ENCODE measurements at places on chromosomes 6 and 20.
A peak's percentile ranks its signal among the peaks of the same experiment; 100 is the strongest.

DNA sequence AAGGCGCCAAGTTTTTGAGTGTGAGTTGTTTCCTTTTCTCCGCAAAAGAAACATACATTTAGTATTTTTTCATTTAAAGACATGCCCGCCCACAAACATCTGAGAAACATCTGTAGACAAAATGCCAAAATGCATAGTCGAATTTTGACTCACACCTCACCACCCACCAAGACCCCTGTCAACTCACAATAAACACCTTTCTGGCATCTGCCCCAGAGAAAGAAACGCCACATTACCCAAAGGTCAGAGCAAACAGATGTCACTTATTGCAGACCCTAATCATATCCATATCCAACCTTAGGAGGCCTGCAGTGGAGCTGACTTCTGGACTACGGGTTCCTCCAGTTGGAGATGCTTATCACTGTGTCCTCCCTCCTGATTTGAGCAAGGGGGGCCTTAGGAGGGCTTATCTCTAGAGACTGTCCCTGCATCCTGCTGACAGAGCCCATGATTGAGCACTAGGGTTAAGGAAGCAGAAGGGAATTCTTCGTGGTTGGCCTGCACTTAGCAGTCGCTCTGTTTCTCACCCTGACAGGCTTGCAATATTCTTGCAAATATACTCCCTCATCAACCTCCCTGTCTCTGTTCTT lies 90.5 kb upstream of the TBX18 start:
- no peak for DNase-seq

- DNase-seq: no peak
Observed at GRCh38 chr6:159985296-159985945, 16.5 kb downstream of the IGF2R start.

GRCh38 chr20:5470943-5471342 lies 154.2 kb upstream of the PROKR2 start:
- DNase-seq: no peak

- DNase-seq: no peak
Observed at GRCh38 chr20:3227506-3227905, 11.5 kb downstream of the SLC4A11 start.

- peak; percentile 20 for DNase-seq
Observed at GRCh38 chr6:2990932-2991506, 8.7 kb upstream of the NQO2 start.

- DNase-seq: no peak
Observed at GRCh38 chr6:90202156-90202555, 94.5 kb downstream of the BACH2 start.

DNA sequence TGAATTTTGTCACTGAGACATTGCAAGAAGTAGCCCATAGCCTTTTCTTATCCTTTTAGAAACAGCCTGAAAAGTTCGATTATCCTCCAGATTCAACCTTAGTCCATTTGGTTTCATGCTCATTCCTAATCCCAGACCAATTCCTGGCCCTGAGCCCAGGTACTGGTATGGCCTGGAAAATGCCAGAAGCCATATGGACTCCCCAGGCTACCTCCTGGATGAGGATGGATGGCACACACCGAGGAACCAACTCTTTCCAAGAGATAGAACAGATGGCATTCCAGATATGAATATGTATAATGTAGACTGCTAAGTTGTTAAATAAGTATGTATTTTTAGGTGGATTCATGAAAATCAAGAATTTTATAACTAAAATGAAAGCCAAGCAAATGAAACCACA lies 51.6 kb upstream of the SNAP25 start:
- DNase-seq: no peak

- no peak for DNase-seq
Observed at GRCh38 chr6:168126566-168127383, 47.8 kb upstream of the FRMD1 start.

- DNase-seq: peak; percentile 62
Observed at GRCh38 chr6:135145063-135145800, 35.9 kb upstream of the MYB start.

DNA sequence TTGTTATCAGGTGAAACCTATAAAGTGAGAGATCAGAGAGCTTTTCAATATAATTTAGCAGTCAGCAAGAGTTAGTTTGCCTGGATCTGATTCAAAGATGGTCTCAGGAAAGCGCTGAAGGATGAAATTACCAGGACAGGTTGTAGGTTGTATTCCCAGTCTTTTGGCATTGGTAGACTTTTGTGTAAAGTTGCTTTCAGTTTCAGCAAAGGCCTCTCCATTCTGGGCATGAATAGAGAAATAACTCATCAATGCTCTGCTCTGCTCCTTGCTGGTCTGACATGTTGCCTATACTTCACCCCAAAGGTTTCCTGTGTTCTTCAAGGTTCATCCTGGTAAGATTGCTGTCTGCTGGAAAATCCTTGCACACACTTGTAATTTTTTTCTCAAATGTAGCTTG lies 714.8 kb downstream of the EPM2A start:
- DNase-seq: no peak

- DNase-seq: no peak
Observed at GRCh38 chr20:24649787-24650490, 180.5 kb downstream of the SYNDIG1 start.

DNA sequence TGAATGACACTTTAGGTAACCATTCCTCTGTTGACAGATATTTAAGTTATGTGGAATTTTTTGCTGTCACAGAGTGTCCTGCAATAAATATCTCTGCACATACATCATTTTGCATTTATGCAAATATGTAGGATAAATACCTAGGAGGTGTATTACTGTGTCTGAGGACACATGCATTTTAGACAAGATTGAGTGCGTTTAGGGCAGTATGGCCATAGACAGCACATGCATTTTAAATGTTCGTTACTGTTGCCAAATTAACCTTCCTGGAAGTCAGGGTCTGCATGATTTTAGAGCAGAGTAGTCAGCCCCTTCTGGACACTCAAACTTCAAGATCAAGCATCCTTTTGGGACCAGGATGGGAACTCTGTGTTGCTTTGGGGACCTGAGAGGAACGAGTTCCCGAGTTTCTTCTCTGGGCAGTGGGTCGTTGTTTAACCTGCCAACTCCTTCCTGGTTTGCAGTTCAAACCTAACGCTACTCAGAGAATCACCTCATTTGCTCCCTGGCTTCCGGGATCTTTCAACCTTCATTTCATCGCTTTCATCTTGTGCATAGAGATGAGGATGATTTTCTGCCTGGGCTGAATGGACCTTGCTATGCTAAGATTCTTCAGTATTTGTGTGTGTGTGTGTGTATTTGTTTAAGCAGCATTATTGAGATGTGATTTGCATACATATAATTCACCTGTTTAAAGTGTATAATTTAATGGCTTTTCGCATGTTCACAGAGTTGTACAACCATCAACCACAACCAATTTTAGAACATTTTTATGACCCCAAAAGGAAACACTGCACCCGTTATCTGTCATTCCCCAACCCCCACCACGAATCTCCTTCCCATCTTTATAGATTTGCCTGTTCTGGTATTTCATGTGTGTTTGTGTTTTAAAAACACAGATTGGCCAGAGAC lies 9.8 kb downstream of the BCAS4 start:
- peak; percentile 52 for DNase-seq

GRCh38 chr6:124073021-124073420 lies 269.4 kb downstream of the NKAIN2 start:
- no peak for DNase-seq

DNA sequence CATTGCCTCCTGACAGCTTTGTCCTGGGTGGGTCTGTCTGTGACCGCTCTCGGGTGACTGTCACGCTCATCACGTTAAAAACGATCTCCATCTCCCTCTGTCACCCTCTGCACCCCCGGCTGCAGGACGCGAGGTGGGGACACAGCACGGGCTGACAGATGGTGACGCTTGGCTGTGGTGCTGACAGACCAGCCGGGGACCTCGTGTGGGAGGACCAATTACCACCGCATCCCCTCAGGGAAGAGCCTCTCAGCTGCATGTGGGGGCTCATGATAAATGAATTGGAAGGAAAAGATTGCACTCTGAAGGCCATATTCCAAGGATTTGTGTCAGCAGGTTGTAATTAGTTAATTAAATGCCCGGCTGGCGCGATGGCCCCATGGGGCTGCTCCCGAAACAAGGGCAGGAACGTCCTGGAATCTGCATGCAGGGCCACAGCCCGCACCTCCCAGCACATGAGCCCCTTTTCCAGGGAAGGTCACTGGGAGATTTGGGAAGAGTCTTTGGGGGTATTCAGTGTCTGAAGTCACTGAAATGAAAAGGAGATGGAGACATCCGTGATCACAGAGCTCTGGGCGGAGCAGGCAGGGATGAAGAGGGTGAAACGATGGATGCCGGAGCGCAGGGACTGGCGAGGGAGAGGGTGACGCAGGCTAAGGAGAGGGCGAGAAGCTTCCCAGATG lies 87.1 kb downstream of the ERMARD start:
- DNase-seq: no peak

DNA sequence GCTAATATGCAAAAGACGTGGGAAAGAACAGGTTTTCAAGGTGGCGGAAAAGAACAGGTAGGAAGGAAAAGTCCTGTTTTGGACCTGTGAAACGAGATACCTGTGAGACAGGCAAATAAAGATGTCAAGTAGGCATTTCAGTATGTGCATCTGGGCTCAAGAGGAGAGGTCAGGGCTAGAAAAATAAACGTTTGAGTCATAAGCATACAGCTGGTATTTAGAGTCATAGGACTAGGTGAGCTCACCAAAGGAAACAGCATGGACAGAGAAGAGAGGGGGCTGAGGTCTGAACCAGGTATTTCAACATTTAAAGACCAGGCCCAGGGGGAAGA lies 14.9 kb downstream of the MTFR2 start:
- no peak for DNase-seq

DNA sequence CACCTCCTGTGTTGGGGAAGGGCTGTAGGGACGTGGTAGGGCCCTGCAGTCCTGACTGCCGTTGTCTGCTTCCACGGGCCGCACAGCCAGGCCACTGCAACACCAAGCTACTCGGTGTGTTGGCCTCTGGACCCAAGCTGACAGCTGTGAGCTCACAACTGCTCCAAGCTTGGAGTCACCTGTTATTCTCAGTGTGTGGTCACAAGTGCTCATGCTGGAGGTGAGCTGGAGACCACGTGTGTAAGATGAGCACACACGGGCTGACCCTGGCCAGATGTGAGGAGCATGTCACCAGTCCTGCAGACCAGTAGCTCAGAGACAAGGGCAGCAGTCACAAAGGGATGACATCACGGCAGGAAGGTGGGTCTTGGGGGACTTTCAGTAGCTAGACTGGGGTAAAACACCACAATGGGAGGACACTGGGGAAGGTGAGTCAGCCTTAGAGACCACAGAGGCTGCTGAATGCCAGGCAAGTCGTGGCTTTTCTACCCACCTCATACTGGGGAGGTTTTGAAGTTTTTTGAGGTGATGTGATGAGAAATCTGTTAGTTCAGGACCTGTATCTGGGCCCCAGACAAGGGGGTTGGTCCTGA lies 87.3 kb downstream of the FAM120B start:
- DNase-seq: no peak

DNA sequence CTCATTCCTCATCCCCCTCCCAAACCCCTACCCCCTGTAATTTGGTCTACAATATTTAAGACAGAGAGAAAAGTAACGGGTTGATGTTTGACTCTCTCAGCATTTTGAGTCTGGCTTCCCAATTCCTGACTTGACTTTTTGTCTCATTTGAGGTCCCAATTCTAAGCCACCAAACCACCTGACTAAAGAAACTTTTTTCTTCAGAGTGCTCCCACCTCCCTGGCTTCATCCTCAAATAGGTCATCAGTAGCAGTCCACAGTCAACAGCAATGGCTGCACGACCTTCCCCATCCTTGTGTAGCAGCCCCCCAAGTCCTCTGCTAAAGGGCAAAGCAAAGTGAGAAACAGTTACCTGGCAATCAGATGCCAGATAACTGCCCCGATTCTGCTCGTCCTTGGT lies 1.8 kb downstream of the PLEKHG1 start:
- DNase-seq: no peak

DNA sequence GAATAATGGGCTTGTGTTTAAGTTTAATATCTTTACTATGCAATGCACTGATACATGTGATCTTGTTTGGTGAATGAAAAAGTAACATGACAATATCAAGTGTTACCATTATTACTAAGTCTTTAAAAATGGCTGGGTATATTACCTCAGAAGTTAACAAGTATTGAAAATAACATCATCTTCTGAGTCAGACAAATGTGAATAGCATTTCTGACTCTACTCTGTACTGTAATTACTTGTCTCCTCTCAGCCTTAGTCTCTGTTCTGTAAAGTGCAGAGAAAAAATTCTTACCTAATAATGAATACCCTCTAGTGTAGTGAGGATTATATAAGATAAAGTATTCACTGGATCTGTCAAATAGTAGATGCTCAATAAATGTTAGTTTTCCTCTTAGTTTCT lies 47.0 kb upstream of the GCLC start:
- no peak for DNase-seq

GRCh38 chr20:63005862-63006539 lies 763 bp downstream of the BHLHE23 start:
- no peak for DNase-seq

- DNase-seq: no peak
Observed at GRCh38 chr6:144655376-144655775, 370.2 kb downstream of the UTRN start.

- no peak for DNase-seq
Observed at GRCh38 chr20:46715292-46715756, 5.9 kb downstream of the SLC2A10 start.

- DNase-seq: no peak
Observed at GRCh38 chr6:28737750-28738395, 185.9 kb downstream of the TRIM27 start.

GRCh38 chr6:33147807-33148666 lies 44.2 kb downstream of the COL11A2 start:
- DNase-seq: peak; percentile 34

DNA sequence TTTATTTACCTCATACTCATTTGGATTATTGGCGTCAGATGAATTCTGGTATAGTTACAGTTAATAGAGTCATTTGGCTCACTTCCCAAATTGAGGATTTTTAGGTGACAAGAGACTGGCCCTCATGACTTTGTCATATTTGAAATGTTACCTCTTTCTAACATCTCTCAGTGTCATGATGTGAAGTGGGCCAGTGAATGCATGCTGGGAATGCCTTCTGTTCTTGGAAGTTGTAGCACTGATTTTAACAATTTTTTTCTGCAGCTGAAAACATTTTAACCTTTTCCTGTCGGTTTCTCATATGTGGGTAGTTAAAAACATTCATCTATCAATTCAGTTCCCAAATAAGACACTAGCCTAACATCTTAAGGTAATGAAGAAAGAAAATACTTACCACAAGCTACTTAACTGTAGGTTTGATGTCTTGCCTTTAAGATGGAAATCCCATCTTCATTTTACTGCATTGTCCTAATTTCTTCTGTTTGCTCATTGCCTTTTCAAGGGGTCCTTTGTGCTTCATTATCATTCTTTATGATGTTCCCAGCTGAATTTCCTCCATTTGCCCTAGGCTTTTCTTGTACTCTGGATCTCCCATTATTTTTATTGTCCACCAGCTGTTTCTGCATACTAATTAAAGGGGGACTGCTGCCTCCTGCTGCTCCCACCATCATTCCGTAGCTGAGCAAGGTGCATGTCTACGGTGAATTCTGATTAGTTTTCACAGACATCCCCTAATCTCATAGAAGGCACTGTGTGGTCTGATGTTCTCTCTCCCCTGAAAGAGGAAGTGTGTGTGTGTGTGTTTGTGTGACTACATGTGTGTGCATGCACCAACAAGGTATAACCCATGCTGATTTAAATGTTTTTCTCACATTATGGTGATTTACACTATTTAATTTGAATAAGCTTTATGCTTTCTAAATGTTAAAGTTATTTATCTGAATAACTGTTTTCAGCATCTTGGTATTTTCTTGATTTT lies 109.5 kb downstream of the B3GAT2 start:
- DNase-seq: no peak

- no peak for DNase-seq
Observed at GRCh38 chr20:13046409-13046808, 37.6 kb downstream of the SPTLC3 start.

- DNase-seq: no peak
Observed at GRCh38 chr20:13493143-13493542, 145.6 kb downstream of the TASP1 start.

All from CD4-positive, alpha-beta T cell treated with Interleukin-17A for 1 hour (primary cell).